ENCODE measurements at places on chromosomes 2 and 18.

- peak; percentile 68 for DNase-seq
These were observed 345.5 kb upstream of the DSEL start for GRCh38 chr18:67862069-67862468.

DNA sequence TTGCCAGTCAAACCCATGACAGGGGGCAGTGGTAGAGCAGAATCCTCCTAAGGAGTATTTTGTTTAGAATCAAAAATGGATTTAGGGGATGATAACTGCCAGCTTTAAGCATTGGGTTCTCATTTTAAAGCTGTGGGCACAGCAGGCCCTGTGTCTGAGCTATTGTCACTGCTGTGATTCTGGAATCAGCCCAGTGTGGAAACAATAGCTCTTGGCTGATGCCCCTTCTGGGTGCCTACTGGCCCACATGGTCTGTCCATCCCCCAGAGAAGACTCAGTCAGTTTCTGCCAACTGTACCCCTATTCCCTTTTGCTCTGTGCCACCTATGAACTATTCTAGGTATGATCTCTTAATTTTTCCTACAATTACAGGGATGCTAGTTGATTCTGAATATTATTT, 91.7 kb upstream of the LRRTM1 start:
- no peak for DNase-seq

GRCh38 chr2:120601566-120601965, 134.1 kb upstream of the GLI2 start:
- DNase-seq = no peak

DNA sequence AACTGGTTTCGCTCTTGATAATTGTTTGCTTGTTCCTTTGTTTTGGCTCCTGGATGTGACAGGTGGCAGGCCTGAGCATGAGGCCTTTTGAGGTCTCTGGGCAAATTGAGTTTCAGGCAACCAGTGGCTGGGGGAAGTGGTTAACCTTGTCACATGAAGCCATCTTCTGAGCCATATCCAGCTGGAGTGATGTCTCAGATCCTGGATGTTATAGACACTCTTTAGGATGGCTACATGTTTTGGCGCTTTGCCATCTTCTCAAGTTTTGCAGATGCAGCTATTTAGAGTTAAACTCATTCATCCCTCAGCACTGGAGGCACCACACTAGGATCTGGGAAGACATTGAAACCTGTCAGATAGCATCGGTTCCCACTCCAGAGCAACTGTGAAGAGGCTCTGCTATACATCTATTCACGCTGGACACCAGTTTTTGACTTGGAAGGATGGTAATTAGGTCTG, 25.3 kb upstream of the TACR1 start:
- no peak for DNase-seq

GRCh38 chr2:216056739-216057138, 24.9 kb downstream of the PECR start:
- DNase-seq = no peak

DNA sequence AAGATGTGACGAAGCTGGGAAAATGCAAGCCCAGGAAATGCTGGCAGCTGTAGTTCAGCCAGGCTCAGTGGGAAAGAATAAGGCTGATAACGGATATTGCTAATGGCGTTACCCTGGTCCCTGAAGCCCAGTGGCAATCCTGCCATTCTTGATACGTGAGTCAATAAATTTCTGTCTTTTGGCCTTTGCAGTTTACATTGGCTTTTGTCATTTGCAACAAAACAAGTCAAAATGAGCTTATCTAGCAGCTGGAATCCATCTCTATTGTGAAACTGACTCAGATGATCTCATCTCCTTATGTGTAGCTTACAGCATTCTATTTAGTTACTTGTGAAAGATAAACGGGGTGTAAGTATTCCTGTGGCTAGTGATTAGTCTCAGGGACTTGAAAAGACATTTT, 43.8 kb downstream of the ARL6IP6 start:
- DNase-seq = peak; percentile 77

DNA sequence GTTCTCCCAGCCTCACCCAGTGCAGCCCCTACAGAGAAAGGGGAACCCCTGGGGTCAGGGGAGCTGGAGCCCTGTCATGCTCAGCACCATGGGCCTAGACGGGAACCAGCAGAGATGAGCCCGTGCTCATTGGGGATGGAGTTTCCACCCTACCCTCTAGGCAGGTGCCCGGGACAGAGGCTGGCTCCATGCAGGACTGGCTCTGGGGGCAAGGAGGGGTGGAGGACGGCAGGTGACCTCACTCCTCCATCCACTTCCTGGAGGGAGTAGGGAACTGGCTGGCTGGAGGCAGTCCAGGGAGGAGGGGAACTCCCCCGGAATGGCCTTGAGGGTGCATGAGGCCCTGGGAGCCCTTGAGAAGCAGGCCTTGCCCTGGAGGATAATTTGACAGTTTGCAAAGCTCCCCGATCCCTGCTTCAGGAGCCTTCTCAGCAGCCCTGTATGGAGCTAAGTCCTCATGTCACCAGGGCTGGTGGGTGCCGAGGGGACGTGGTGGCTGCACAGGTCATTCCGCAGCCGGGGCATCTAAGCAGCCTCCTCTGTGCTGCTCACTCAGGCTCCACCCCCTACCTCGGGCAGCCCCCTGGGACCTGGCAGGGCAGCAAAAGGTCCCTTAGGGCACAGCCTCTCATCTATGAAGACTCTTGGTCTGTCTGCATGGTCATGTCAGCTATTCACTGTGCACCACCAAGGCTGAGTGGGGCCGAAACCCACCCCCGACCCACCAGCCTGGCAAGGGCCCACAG, 2.1 kb downstream of the NEURL3 start:
- DNase-seq = no peak

DNA sequence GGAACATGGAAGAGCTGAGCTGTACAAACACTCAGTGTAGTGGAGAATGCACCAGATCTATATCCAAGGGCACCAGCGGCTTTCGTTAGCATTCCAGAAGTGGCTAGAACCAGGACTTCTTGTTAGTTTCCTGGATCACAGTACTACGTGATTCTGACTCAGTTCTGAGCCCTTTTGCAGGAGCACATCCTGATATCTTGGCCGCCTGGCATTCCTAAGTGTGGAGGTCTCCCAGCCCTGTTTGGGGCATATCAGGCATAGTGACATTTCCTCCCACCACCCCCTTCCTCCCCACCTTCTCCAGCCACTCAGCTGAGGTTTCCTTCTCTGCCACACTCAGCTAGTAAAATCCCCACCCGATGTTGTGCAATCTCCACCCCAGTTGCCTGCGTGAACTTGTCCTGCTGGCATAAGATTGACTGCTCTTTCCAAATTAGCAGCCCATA, 63.4 kb downstream of the BMP10 start:
- DNase-seq = peak; percentile 4

GRCh38 chr2:193988784-193989183, 1668.2 kb upstream of the SLC39A10 start:
- no peak for DNase-seq

GRCh38 chr18:58054041-58054781, 10.2 kb downstream of the NEDD4L start:
- peak; percentile 64 for DNase-seq

- DNase-seq = no peak
These were observed 95.7 kb upstream of the BOD1L2 start for GRCh38 chr18:57051021-57051656.

DNA sequence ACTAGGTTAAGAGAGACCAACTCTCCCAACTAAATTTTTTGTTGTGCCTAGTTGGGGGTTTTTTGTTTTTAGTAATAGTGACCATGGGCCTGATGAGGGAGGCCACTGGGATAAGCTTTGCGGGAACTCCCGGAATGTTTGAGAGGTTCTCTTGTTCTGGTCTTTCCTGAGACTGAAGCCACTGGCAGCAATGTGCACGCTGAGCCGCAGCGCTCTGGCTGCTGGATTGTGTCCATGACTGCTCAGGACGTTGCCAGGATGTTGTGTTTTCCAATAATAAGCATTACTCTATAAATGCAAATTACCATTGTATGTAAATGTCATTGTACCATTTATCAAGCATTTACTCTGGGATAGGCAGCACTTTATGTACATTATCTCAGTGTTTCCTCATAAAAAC, 126.1 kb downstream of the GALNT1 start:
- no peak for DNase-seq

- DNase-seq = no peak
These were observed 193.2 kb downstream of the INO80D start for GRCh38 chr2:205892665-205893259.

DNA sequence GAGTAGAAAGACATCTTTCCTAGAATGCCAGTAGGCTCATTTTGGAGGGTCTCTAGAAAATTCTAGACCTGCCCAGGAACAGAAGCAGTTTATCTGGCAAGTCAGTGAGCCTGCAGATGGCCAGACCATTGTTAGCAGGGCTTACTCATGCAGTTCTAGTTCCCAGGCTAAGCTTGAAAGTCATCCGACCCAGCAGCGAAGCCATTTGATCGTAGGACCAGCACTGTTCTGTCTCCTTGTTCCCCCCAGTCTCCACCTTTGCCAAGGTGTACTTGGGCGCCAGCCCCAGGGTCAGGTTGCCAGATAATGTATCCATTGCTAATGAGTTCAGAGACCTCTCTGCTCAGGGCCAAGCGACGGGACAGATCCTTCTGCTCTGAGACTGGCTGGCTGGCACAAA, 70.1 kb downstream of the EPAS1 start:
- DNase-seq = no peak

GRCh38 chr2:234478121-234478858, 18.6 kb downstream of the ARL4C start:
- no peak for DNase-seq

DNA sequence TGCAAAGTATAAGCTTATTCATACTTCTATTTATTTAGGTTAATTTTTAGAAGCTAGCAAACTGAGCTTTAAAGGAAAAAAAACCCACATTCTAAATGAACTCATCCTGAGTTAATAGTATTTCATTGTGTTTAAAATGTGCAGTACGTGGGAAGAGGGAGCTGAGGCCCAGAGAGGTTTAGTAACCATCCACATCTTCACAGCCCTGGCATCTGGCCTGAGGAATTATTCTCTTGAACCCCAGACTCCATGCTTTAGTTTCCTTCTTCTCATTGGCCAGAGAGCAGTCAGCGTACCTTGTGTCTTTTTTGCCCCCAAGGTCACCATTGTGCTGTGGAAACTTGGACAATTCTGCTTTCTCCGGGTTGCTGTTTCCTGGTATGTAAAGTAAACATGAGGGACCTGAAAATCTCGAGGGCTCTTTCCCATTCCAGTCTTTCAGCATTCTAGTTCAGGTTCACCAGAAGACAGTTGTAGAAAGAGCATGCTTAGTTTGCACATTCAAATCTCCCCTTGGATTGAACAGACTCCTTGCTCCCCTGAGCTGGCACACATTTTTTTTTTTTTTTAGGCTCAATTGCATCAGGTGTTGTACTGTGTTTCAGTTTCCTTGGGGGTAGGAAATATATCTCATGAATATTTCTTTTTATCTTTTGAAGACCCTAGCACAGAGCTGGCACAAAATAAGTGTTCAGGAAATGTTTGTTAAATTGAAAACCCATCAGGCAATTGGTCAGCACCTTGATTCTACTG, 81.4 kb downstream of the MYCN start:
- no peak for DNase-seq

DNA sequence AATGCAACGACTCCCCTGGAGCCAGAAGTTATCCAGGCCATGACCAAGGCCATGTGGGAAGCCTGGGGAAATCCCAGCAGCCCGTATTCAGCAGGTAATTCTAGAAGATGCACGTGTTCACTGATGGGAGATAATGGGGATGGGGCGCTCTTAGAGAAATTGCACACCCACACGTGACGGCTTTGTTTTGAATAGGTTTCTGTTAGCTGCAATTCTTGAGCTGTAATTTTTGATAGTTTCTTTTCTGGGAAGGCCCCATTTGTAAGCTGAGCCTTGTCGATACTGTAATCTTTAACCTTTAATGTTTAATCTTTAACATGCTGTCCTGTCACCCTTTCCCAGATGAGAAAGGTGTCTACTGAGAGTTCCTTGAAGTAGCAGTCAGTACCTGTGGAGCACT, 3.6 kb downstream of the SCLY start:
- DNase-seq = no peak

DNA sequence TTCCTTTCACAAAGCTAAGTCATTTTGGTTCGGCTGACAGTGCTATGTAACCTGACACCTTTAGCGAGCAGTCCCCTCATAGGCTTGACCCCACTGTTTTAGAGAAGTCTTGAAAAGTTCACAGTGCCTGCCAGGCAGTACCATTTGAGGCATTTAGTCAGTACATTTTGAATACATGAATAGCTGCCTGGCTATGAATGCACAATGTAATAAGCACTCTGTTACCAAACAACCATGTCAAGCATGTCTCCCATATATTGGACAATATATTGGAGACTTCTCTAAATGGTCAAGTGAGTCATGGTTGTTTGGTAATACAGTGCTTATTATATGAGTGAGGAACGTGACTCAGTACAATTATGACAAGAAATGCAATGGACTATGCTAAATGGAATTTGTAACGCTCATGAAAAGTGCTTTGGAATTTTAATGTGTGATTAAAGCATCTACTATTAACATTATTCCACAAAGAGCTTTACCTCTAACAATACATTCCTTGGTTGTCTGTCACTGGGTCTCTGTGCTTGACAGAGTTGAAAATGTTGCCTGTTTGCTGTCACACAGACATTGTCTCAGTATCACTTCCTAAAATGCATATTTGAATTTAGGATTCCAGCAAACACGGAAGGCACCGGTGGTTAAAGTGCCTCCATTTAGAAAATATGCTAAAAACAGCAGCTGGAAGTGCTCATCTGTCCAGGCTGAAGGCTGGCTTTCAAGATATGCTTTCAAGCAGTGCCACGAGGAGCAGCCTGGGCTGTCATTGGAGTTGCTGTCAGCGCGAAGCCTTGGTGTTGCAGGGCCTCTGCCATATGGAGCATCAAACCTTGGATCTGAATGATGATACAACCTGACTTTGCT, 458.6 kb downstream of the FBXO15 start:
- DNase-seq = peak; percentile 98

All from fibroblast of skin of right biceps (primary cell).